ENCODE measurements at places on chromosomes 3 and 15.

GRCh38 chr15:57333487-57333886, 42.8 kb upstream of the CGNL1 start:
- H3K27ac ChIP-seq, result no peak overlapping the region
- no peak overlapping the region for H3K4me3 ChIP-seq
- H3K36me3 ChIP-seq, result no peaks in the 10 kb centered on the region
- DNase-seq, result peak; percentile 75
- H3K27me3 ChIP-seq, result no peaks in the 10 kb centered on the region

DNA sequence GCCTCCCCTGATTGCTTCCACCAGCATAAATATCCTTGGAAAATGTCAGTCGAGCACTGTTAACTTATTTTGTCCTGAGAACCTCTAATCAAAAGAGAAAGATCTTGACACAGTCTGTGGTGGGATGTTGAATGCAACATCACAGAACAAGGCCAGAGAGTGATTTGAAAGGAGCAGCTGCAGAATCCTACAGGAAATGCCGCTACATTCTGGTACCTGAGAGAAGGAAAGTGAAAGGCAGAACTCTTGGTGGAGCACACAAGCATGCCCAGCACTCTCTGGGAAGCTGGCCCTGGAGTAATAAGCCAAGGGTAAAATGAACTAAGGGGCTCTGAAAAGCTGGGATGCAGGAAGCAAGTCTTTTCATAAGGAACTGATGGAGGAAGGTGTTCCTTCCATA, 75.8 kb downstream of the CBLB start:
- H3K36me3 ChIP-seq, result no peaks in the 10 kb centered on the region
- H3K27ac ChIP-seq, result no peak overlapping the region
- DNase-seq, result peak; percentile 20
- no peaks in the 10 kb centered on the region for H3K27me3 ChIP-seq
- no peak overlapping the region for H3K4me3 ChIP-seq

DNA sequence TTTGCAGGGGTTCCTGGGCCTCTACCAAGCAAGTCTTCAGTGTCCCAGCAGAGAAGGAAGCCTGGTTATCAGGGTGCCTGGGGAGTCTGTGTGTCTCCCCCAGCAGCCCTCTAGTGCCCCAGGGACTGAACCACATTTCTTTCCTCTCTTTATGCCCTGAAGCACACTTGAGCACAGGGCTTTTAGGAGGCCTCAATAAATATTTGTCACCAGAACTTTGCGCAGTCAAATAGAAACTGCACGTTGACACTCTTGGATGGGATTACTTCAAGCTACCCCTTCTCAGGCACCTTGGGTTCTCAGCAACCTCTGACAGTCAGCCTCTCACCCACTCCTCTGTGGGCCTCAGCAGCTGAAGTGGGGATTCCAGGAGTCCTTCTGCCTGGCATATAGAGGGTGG, 226.6 kb upstream of the HES1 start:
- no peaks in the 10 kb centered on the region for H3K27me3 ChIP-seq
- peaks cover 7% of the 10 kb centered on the region for H3K4me1 ChIP-seq
- no peaks in the 10 kb centered on the region for H3K36me3 ChIP-seq
- no peak for DNase-seq
- no peak overlapping the region for H3K27ac ChIP-seq

DNA sequence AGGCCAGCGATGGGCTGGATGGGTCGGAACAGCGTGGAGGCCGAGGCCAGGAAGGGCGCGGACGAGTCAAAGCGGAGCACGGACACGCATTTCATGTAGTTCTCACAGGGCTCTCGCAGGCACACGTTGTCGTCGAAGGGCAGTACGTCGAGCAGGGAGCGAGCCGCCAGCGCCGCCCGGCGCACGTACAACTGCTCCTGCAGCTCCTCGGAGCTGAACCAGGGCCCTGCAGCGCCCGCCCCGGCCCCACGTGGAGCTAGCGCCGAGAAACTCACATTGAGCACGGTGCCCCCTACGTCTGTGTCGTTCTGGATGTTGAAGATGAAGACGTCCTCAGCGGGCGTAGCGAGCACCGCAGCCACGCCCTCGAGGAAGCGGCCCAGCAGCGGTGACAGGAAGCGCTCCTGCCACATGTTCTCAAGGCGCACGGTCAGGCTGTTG, 5.8 kb downstream of the CELSR3 start:
- no peak overlapping the region for H3K27ac ChIP-seq
- H3K27me3 ChIP-seq, result no peaks in the 10 kb centered on the region
- H3K4me3 ChIP-seq, result no peak overlapping the region
- DNase-seq, result no peak

GRCh38 chr3:172987273-172987672, 153.8 kb downstream of the SPATA16 start:
- peak; percentile 62 for DNase-seq
- H3K4me1 ChIP-seq, result no peaks in the 10 kb centered on the region
- no peaks in the 10 kb centered on the region for H3K36me3 ChIP-seq
- H3K4me3 ChIP-seq, result no peak overlapping the region
- H3K27me3 ChIP-seq, result no peaks in the 10 kb centered on the region

All from mesendoderm (in vitro differentiated cells).